Activated CD4-positive, alpha-beta memory T cell treated with anti-CD3 and anti-CD28 coated beads, Interleukin-2, amount 10 ng/mL, durations not matched to agents 7 days and 5 days (primary cell): ENCODE measurements at places on chromosomes 11 and 22. TPM values are rescaled to one million over a fixed set of nuclear protein-coding genes. Genes with fewer than 3 reads are reported as not detected.

DNA sequence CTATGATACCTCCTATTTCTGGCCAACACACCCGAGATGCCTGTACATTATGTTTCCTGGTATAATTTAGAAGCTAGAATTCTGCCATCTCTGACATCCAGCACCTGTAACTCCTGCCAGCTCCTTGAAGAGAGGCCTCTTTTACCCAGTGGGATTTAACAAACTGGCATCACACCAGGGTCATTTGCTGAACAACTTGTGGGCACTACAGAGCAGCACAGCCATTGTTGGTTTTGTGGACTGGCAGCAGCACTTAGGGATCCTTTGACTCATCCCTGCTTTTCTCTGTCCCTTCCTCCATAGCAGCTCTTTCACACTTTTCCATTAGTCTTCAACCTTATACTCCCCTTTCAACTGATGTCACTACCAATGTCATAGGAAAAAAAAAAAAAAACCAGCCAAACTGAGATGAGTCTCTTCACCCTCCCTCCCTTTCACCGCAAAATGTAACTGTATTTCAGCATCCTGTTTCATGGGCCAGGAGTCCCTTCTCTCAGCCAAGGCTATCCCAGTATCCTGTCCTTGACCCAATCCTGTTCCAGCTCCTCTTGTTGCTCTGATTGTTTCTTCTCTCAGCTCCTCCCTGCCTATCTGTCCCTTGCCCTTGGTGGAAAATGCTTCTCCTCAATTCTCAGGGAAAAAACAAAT is 68.7 kb downstream of the PPFIBP2 start:
- no peak for DNase-seq

DNA sequence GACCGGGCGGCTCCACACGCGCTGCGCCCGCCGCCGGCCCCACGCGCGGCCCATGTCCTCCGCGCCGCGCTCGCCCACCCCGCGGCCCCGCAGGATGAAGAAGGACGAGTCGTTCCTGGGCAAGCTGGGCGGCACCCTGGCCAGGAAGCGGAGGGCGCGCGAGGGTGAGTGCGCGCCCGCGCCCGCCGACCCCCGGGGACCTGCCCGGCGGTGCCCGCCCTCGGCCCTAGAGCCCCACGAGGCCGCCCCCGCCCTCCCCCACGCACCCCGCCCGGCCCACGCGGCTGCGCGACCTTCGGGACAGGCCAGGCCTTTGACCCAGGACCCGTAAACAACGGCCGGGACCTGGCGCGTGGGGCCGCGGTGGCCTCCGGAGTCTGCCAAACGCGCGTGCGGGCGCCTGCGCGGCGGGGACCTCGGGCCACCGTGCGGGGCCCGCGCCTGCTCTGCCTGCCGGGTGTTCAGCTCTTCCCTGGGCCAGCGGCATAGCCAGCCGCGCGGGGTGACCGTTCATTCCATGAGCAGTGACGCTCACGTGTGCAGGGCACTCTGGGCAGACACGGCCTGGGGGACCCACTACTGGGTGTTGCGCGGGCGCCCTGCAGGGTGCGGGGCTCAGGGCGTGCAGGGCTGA is at the start of gene PARVB:
Gene PARVB, plus strand, starts transcription at position 15 of the 634 bp plus-strand sequence. Its CDS starts 38 bp downstream, at position 53.
- DNase-seq = peak; percentile 31

OR4C46 gene
- not detected for total RNA-seq

DNA sequence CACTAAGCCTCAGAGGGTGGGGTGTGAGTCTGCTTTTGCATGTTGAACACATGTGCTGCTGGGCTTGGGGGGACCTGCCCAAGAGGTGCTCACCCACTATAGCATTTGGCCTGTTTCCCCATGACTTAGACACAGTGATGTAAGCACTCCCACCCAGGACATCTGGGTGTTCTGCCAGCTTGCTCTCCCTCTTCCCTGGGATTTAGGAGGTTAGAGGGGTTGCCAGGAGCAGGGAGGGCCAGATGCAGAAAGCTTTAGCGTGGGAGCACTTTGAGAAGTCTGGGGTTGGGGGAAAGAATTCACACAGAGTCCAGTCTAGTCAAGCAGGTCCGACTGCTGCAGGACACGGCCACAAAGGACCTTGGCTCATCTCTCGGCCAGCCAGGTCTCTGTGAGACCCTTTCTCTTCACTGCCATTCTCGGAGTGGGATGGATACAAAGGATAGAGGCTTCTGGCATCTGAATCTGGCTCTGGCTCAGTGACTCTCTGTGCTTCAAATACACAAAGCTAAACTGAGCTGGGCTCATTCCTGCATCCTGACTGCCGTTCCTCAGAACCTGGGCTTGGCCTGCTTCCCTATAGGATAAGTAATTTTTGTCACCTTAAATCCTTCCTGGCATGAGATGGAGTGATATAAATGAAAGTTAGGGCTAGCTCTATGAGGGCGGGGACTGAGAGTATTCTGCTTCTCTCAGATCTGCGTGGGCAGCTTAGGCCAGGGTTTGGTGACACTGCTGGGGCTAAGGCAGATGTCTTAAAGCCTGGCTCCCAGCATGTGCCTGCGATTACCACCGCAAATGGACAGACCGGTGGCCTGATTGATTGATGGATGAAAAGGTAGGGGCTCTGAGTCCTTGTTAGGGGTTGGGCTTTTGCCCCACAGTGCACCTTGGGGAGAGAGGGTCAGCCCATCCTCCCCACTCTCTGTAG is 14.5 kb downstream of the USP2 start:
- DNase-seq = no peak

- DNase-seq = no peak
These were observed 12.6 kb downstream of the KCNQ1OT1 start for GRCh38 chr11:2687223-2687530.

PIH1D2 gene
- total RNA-seq = not detected
